ENCODE measurements at places on chromosomes 7 and 10.

DNA sequence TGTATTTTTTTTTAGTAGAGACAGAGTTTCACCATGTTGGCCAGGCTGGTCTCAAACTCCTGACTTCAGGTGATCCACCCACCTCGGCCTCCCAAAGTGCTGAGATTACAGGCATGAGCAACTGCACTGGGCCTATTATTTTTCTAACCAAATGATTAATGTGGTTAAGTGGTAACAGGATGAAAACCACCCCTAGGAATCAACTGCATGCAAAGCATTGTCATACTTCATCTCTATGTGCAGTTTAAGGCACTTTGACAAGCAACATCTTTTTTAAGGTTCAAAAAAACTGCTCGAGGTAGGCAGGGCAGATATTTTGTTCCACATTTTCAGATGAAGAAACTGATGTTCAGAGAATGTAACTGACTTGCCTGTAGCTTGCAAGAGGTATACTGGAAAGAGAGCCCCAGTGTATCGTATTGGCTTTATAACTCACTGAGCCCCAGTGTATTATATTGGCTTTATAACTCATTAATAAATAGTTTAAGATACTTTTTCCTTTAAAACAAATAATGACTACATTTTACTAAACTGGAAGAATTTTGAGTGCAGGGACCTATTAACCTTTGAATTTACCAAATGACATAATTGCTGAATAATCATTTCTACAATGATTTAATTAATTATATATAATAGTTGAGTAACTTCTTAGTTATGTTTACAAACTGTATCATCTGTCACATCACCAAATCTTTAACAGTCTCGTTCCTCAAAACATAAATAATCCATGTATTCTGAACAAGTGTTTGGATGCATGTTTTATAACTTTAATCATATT lies 38.1 kb downstream of the RTKN2 start:
- no peak for DNase-seq

DNA sequence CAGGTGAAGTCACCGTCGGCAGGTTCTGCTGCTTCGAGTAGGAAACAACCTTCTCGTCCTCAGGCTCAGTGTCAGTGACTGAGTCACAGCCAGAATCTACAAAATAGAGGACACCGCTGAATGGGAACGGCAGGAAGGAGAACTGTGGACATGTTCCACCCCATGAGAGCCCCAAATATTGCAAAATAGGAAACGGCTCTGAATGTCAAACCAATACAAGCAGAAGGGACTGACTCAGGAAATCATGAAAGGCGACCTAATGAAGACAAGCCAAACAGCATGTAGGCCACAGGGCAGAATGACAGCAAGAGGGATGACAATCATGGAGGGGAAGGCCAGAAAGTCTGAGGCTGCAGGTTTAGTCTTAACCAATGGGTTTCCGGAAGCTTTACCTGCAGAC lies 63.5 kb downstream of the PIK3AP1 start:
- no peak for DNase-seq

DNA sequence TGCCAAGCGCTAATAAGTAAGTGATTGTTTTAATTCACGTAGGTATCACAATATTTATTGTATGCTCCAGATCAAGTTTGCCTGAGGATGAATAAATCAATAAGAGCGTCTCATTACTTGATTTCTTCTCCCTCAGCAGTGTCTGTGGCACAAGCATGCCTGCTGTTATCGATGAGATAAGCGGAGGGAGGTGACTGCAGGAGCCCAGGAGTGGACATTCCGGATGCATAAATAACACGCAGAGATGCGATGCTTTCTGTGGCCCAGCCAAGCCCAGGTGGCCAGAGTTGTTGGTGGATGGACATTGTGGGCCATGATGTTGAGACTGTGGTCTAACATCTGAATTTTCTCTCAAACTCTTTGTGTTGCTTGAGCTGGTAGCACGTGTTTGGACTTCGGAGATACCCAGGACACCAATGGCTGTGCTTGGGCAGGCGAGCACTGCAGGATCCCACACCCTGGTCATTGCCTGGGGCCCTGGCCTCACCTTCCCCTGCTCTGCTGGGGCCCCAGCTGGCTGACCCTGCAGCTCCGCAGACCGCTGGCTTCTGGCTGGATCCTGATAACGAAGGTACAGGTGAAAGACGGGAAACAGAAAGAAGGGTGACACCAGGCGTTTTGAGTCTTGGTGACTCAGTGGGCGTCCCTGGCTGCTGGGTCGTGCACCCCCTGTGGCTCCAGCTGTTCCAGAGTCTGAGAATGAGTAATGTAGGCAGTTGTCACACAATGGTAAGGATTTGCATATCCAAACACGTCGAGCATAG lies 31.2 kb upstream of the MNX1 start:
- DNase-seq = no peak

- no peak for DNase-seq
Measured at GRCh38 chr10:71995887-71996575, 31.8 kb downstream of the CHST3 start.

DNA sequence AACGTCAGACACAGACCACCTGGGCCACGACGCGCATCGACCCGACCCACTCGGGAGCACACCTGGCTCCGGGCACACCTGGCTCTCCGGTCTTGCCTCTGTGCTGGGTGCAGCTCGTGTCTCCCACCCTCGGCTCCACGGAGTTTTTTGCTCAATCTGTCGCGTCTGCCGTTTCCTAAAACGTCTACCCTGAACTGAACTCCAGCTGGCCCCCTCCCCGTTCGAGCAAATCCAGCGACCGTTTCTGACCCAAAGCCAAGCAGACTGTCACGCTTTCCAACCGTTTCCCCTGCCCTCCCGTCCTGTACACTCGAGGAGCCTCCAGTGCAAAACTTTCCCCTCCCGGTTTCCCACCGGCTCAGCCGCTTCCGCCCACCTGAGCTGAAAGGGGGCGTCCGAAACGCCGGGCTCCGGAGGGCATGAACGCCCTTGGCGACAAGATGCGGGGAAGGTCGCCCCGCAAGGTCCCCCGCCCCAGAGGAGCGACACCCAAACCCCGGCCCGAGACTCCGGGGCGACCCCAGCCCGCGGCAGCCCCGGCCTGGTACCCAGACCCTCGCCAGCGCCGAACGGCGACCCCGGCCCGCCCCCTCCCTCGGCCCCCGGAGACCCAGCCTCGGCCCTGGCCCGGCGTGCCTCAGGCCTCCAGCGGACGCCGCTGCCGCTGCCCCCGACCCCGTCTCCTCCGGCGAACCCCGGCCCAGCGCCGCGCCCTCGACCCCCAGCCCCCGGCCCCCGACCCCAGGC lies 557 bp downstream of the CYTH3 start:
- no peak for DNase-seq

DNA sequence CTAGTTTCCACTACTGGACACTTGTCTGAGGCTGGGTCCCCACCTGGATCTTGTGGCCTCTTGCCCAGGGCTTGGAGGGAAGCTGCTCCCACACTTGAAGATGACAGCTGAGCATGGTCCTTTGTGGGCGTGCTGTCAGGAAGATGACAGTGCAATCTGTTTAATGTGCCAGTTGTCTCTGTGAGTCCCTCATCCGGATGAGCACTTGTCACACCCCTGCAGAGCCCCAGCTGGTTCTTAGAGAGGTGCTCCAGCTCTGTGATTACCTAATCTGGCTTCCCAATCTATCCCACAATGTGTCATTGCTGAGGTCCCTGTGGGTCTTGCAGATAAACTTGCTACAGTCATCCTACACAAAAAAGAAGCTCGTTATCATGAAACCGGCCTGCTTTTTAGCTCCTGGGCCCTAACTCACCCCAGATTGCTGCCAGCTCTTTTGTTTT lies 34.8 kb upstream of the CCSER2 start:
- no peak for DNase-seq

DNA sequence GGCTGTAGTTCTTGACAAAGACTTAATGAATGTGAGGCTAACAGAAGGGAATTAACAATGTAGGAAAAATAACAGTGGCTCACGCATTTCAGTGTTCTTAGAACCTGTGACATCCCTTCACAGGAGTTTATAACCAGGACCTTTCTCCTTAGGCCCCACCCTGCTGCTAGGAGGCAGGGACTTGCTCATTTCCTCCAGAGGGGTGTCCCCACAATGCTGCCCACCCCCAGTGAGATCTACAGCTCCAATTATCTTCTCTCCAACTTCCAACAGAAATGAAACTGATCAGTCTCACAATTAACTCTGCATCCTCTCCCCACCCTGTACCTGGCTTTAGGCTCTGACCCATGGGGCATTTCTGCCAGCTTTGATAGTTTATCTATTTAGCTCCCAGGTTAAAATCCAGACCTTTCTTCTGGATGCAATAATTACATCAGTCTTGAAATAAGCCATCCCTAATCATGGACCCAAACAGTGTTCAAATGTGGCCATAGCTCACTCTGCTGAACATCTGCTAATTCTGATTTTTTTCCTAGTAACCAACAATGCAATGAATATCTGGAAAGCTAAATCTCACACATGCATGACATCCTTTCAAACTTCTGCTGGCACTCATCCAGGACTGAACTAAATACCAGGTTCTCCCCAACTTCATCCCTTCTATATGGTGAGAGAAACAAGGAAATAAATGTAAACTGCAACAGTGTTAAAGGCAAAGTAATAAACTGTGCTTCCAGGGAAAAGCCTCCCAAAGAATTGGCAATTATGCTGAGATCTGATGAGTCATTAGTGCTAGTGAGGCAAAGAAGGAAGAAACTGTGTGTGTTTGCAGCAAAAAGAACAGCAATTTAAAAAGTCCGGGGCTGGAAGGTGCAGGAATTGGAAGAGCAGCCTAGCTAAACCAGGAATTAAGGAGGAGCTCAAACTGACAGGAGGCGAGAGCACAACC lies 64.6 kb downstream of the HERPUD2 start:
- DNase-seq = no peak

DNA sequence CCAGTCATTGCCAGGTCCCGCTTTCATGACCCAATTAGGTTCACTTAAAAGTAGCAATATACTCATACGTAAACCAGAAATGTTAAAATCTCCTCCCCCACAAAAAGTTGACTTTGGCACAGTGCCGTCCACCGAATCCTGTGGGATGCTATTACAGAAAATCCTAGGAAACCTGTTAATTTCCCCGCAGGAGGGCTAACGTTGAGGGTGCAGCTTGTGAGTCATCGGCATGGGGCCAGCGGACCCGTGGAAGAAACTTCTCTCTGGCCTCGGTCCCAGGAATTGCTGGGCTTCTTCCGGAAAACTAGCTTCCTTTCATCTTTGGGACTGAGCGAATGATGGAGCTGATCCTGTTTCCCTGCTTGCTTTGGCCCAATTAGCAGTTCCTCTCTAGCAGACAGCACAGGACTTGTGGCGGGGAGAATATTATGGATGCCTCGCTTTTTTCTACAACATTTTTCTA lies 13.5 kb downstream of the CRYGN start:
- DNase-seq = no peak

DNA sequence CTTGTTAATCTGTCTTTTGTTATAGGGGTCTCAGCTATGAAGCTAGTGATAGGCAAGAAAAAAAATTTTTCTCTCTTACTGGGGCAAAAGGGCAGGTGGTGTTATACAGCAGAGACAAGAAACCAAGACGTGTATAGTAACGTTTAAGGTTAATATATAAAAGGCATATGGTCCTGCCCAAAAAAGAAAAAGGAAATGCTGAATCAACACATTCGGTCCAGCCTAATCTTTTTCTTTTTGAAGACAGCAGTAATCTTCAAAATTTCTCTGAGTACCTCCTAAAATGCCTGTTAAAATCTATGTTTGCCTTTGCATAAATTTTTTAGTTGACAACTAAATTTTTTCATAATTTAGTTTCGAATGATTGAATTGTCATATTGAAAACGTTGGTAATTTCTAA lies 54.5 kb downstream of the P4HA1 start:
- DNase-seq = no peak

GRCh38 chr10:132319853-132320653 lies 11.9 kb upstream of the LRRC27 start:
- peak; percentile 40 for DNase-seq

DNA sequence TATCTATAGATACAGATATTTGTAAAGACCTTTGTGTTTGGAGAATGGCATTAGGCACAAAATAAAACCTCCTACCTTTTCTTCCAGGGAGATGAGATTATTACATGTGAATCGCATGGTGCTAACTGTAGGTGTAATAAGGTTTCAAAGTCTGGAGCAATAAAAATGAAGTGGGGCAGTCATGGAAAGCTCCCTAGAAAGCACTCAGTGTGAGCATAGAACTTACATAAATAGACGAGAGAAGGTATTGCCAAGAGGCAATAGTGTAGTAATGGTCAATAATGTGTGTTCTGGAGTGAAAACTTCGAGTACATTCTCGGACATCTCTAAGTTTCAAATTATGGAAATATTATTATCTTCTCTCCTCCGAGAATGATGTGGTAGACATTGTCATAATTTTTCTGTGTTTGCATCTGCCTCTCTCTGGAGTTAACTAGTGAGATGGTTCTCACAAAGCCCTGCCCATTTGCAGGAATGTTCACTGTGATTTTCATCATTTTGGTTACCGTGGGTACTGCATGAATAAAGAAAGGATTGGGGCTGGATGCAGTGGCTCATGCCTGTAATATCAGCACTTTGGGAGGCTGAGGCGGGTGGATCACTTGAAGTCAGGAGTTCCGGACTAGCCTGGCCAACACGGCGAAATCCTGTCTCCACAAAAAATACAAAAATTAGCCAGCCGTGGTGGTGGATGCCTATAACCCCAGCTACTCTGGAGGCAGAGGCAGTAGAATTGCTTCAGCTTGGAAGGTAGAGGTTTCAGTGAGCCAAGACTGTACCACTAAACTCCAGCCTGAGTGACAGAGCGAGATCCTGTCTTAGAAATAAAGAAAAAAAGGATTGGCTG lies 10.6 kb downstream of the VIM start:
- peak; percentile 69 for DNase-seq

DNA sequence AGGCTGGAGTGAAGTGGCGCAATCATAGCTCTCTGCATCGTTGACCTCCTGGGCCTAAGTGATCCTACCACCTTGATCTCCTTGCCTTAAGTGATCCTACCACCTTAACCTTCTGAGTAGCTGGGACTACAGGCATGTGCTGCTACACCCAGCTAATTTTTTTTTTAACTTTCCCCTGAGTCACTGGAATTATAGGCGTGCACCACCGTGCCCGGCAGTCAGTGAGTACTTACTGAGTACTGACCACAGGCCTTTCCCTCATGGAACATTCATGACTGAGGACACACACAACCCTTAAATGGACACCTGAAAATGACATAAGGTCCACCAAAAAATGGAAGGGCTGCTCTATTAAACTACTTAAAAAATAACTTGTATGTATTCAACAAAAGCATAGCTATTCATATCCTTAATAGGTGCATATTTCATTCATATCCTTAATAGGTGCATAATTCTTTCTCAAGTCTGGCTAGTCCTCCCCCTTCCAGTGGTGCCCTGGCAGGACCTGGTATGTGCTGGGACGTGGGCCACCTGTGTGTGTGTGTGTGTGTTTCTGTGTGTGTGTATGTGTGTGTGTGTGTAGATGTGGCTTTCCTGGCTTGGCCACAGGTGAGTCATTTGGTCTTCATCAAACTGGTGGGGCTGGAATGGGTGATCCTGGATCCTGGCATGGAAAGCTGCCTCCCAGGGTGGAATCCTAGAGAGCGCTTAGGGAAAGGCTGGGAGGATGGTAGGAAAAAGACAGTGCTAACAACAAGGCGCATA lies 3.5 kb downstream of the FAM180A start:
- no peak for DNase-seq

Measured in large intestine (tissue), 12 donors.